ENCODE measurements at places on chromosomes 4 and X.
A peak's percentile ranks its signal among the peaks of the same experiment; 100 is the strongest.

DNA sequence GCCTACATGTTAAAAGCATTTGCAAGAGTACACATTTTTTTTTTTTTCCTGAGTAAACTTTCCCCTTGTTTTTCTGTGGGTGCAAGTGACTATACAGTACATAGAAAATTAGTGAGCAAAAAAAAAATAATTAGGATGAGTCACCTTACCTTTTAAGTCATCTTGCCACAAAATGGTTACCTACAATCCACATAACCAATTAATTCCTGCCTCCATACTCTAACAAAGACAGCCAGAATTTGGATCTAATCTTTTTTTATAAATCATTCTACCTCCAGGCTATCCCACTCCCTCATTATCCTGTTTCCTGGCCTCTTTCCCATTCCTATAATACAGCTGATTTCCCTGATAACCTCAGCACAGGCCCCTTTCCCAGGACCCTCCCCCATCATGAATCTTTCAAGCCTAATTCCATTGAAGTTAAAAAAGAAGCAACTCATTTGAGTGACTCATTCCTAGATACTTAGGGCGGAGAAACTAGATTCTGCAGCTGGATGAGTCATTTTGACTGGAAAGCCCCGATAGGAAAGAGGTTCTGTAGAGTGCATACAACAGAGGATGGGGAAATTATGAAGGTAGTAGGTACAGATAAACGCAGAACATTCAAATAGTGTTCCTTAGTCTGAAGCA lies 128.2 kb downstream of the C4orf51 start:
- DNase-seq = no peak

GRCh38 chr4:138035781-138036258 lies 206.3 kb downstream of the SLC7A11 start:
- peak; percentile 47 for DNase-seq

- DNase-seq = no peak
These were observed 247.6 kb downstream of the PAPSS1 start for GRCh38 chr4:107472265-107472948.

DNA sequence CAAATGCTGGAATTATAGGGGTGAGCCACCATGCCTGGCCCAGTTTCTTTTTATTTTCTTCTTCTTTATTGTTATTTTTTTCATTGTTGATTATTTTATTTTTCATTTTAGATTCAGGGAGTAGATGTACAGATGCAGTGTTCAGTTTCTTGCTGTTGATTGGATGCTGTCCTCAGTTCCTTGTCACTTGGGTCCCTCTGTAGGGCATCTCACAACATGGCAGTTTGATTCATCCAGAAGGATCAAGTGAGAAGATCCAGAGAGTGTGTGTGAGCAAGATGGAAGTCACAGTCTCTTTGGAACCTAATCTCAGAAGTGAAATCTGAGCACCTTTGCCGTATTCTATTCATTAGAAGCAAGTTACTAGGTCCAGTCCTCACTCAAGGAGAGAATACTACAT lies 20.9 kb downstream of the HMGB3 start:
- DNase-seq = peak; percentile 12

- no peak for DNase-seq
These were observed 34.4 kb upstream of the RTL3 start for GRCh38 chrX:78693536-78693935.

GRCh38 chr4:48421101-48421500 lies 62.0 kb upstream of the SLC10A4 start:
- DNase-seq = no peak

GRCh38 chr4:141761926-141762325 lies 125.5 kb downstream of the IL15 start:
- DNase-seq = no peak

DNA sequence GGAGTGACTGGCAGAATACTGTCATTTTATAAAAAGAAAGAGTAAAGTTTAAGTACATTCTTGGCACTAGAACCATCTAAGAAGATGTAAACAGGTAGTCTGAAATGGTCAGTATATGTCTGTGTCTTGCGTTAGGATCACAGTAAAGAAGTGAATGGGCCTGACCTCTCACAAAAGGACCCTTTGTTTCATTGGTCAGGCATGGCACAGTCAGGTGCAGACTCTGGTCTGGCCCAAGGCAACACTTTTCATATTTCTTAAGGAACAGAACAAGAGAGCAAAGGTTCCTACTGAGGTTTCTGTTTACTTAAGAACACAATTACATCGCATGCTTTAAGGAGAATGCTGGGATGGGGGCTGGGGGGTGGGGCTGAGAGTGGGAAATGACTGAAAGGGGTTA lies 48.1 kb downstream of the RPGR start:
- no peak for DNase-seq

DNA sequence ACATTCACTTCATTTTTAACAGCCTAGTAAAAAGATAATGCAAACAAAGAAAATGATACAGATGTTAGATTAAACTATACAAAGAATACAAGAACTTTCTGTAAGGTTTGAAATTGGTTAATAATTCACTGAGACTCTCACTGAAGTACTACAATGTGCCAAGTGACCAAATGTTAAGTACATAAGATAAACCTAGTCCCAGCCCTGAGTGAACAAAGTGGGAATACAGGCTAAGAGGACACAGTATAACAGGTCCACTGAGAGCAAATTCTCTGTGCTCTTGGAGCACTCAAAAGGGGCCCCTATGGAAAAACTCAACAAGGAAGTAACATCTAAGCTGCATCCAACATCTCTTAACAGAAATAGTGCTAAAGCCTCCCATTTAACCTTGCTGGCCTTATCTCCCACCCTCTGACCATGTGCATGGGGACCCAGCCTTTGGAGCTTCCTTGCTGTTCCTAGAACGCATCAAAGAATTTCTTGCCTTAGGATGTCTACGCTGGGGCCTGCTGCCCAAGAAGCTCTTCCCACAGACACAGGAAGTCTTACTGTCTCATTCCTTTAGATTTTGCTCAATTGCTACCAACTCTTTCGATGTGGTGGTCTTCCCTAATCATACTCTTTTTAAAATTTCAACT lies 113.4 kb downstream of the ZAR1 start:
- no peak for DNase-seq

DNA sequence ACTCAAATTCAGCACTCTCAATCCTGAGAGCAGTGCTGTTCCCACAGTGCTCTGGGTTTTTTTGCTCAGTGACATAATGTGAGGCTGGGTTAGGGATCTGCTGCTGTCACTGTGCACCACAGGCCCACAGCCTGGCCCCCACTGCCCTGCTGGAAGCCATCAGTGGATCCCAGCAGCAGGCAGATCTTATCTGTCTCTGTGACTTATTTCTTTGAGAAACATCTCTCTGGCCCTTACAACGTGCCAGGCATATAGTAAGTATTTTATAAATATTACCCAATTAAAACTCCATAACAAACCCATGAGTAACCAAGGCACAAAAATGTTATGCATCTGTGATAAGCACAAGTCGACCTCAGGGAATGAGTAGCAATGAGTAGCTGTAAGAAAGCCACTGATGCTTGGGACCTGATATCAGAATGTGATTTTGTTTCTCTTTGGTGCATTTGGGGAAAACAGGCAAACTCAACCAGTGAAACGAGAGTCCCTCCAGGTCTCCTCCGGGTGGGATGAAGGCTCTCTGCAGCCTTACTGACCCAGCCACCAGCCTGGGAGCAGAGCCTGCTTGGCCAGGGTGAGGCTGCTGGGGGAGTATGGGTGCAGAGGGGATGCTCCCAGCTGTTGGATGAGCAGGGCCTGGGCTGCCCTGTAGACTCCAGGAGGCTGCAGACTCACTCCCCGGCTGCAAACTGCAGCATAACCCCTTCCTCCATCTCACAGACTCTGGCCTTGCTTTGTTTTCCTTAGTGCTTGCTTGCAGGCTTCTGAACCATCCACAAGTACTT lies 172.7 kb upstream of the LNX1 start:
- no peak for DNase-seq

GRCh38 chrX:30343206-30343605 lies 34.0 kb upstream of the NR0B1 start:
- no peak for DNase-seq

DNA sequence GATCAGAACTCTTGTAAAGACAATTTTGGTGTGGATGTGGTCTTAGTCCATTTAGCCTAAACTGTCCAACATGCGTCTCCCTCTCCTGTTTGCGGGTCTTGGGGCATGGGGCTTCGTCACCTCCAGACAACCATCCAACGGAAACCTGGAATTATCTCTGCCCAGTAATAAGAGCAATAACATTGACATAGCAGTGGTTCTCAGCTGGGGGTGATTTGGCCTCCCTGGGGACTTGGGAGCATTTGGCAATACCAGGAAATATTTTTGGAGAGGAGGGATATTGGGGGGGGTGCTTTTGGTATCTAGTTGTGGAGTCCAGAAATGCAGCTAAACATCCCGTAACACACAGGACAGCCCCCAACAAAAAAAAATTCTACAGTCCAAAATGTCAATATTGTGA lies 47.2 kb downstream of the SEL1L3 start:
- DNase-seq = no peak

DNA sequence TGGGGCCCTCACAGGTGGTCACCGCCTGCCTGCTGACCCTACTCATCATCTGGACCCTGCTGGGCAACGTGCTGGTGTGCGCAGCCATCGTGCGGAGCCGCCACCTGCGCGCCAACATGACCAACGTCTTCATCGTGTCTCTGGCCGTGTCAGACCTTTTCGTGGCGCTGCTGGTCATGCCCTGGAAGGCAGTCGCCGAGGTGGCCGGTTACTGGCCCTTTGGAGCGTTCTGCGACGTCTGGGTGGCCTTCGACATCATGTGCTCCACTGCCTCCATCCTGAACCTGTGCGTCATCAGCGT lies 652 bp downstream of the DRD5 start:
- DNase-seq = no peak

DNA sequence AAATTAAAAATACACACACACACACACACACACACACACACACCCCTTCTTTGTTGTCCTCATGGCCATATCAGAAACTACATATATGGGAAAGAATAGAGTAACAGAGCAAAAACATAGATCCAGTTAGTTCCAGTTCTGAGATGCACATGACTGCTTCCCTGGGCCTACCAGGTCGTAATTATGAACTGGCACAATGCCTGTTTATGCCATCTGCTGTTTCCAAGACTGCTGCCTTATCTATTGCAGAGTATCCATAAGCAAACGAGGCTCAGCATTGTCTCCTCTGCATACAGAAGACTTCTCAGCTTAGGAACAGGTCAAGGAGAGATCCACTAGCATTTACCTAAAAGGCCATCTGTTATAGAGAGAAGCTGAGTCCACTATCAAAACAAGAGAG lies 789.0 kb downstream of the TECRL start:
- DNase-seq = peak; percentile 93

GRCh38 chr4:176210579-176211296 lies 15.4 kb upstream of the SPATA4 start:
- DNase-seq = no peak

DNA sequence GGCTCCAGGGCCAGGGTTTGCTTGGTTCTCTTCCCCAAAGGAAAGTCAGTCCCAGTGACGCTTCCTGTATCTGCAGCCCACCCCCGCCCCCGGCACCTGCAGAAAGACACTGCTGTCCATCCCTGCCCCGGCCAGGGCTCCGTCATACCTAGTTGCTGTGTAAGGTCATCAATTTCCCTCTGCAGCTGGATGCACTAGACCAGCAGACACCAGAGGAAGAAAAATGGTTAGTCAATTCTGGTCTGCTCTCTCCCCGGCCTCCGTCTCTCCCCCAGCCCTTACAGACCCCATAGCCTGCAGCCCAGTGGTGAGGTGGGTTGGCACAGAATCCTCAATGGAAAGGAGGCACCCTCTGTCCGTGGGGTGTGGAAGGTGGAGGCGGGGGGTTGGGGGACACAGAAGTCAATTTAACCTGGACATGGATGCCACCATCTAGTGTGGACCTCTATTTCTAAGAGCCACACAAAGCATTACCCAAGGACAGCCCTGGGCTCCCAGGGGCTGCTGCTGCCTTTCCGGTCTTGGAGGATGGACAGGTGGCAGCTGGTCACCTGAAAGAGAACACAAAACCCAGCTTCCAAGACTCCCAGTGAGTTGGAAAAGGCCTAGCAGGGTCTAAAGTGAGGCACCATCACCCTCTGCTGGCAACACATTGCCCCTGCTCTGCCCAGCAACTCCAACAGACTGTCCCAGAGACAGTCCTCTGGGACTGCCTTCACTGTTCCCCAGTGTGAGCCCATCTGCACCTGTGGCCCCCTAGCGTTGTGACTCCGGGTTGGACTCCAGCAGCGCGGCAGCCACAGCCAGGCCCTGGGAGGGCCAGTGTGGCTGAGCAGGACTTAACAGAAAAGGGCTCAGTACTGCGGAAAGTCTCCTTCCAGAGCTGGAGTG lies 40.2 kb upstream of the NHSL2 start:
- DNase-seq = no peak

GRCh38 chr4:87121341-87122065 lies 98.9 kb downstream of the KLHL8 start:
- no peak for DNase-seq

DNA sequence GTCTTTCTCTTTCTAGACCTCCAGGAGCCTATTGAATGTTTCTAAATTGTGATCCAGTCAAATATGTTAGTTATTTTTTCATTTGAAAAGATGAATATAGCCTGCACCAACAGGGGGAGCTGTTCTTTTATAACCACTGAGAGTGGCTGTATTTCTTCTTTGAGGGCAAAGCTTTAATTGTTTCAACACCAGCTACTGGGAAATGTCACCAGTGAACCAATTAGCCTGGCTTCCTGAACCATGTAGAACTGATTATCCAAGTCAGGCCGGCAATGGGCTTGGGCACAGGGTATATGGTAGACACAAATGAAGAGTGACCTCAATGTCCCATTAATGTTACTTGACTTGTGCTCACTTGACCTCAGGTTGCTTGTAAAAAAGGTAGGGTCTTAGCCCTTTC lies 4.8 kb upstream of the DAPP1 start:
- peak; percentile 52 for DNase-seq

GRCh38 chr4:163087805-163088204 lies 78.9 kb downstream of the NAF1 start:
- no peak for DNase-seq

DNA sequence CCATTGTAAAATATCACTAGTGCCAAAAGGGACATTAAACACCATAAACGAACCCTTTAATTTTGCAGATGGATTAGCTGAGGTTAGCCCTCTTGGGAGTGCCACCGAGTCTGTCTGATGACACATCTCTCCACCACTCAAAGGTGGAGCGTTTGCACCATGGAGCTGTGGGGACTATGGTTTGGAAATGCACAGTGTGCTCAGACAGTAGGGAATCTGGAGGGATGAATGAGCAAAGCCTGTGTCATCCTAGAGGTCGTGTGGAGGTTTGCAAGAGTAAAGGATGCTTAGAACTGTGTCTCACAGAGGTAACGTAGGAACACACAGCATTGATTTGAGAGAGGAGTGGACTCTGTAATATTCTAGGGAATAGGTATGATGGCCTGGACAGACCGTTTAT lies 93.7 kb downstream of the CLNK start:
- no peak for DNase-seq

DNA sequence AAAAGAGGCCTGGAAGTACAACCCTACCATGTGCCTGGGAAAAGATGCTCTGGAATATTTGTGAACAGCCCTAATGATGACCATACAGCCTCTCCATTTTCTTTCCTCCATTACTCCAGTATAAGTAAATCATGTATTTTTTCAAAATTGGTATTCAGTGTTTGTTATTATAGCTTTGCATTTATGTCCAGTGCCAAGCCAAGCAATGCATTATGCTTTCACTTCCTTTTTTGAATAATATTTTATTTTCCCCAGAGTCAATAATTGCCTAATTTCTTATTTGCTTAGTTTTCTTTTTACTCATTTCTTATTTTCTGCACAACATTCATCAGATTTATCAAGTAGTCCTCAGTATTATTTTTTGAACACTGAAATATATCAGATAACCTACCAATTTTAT lies 49.3 kb upstream of the EOLA2 start:
- no peak for DNase-seq
